Cardiac septum (tissue), 1 donor: ENCODE measurements at places on chromosomes 3 and 15. TPM values are rescaled to one million over a fixed set of nuclear protein-coding genes. Genes with fewer than 3 reads are reported as not detected.

GRCh38 chr3:66508461-66508860 lies 7.6 kb upstream of the LRIG1 start:
- no peak for DNase-seq

DNA sequence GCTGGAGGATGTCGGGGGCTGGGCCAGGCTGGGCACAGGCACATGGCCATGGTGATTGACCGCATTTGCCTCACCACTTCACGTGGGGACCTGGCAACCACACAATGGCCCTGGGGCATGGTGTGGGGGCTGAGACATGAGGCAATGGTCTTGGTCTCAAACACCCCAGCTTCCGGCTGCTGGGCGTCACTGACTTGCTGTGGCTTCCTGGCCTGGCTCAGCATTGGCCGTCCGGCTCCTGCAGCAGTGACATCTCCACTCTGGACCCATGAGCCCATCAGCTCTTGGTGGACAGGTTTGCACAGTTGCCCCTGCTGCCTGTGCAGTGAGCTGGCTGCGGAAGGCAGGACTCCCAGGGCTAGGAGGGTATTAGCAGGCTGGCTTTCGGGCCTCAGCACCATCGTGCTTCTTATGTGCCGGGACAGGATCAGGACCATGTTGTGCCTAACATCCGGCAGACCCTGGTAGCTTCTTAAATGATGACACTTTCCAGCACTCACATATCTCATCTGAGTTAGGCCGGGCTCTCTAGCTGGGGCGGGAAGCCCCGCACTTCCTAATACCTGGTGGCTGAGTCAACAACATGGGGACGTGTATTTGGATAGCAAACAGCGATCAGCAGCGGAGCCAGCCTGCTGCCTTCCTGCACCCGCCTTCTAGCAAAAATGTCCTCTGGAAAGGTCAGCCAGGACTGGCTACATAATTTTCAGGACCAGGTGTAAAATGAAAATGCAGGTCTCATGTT lies 34.1 kb downstream of the ZNF710 start:
- DNase-seq: peak; percentile 77

DNA sequence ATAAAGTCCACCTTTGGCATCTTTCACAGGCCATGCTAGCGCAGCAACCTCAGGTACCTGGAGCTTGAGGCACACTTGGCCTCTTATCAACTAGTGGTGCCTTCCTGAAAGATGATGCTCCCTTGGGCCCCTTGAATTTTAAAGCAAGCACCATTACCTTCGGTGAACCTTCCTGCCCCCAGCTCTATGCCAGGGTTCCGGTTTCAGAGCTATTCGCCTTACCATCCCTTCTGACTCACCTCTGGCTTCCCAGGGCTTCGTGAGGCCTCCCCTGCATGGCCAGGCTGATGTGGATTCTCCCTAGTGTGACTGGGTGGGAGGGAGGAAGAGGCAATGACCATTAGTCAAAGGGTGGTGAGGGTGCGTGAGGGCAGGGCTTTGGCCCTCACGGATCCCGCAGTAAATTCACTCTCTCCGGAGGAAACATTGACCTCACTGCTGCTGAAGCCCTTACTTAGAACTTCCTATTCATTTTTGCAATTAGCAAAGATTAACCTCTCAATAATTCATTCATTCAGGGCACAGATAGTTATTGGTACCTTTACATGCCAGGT lies 16.3 kb downstream of the BHLHE40 start:
- DNase-seq: no peak

DNA sequence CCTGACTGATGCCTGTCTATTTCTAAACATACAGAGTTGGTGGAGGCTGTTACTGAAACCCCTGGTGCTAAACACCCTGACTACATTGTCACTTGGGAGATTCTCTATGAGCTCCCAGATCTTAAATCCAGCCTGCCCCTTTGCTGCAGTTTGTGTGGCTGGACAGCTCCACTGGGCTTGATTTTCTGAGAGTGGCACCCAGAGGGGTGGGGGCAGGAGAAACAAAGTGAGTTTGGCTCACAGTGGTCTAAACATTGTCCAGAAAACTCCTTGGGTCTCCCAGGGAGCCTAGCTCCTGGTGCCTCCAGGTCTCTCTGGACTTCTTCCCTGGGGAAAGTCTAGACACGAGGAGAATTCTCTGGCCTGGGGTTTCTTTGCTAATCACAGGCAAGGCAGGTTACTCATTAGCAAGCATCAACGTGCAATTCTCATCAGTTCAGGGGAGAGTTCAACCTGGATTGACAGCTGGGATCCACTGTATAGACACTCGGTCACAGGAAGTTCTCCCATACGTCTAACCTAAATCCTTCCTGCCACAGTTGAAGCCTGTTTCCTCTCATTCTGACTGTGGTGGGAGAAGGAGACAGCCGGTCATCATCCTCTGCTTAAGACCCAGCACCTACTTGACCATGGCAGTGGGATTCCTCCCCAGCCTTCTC lies 7.1 kb upstream of the DLL4 start:
- DNase-seq: no peak

Gene FBXO40
- 147 TPM for total RNA-seq

Gene NANOGP8
- total RNA-seq: not detected

- DNase-seq: no peak
Measured at GRCh38 chr3:158738653-158739052, 6.4 kb upstream of the RARRES1 start.

Gene PML
- total RNA-seq: 24.6 TPM

Gene HIGD2B
- not detected for total RNA-seq

DNA sequence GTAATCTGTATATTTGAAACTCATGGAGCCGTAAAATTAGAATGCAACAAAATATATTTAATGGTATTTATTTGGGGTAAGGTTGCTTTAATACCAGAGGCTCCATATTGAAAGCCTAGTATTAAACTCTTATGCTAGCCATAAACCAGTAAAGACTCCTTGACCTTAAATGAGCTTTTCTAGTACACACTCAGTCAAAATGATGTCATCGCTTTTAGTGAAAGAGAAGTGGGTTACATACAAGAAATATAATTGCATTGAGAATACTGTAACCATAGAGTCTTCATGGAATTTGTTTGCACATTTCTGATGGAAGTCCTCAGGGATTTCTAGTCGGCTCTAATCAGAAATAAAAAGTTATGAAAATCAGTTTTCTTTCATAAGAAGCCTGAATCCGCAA lies 757.6 kb downstream of the GBE1 start:
- DNase-seq: no peak

Gene IL5RA
- 0.40 TPM for total RNA-seq

DNA sequence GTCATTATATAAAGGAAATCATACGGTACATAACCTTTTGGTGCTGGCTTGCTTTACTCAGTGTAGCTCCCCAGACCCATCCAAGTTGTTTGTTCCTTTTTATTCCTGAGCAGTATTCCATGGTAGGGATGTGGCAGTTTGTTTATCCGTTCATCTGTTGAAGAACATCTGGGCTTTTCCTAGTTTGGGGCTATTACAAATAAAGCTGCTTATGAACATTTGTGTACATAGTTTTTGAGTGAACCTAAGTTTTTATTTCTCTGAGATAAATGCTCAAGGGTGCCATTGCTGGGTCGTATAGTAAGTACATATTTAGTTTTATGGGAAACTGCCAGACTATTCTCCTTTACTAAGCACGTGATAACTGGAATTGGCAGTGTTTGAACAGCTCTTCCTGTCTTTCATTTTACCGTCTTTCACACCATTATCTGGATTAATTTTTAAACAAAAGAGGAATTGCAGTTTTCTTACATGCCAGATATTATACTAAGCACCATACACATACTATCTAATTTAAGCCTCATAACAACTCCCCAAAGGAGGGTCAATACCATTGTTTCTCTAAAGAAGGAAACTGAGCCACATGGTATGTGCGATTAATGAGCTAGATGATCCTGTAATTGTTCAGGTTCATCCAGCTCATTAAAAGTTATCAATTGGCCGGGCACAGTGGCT lies 85.6 kb downstream of the PTPRG start:
- DNase-seq: no peak

Gene DNAH1
- 4.2 TPM for total RNA-seq

GRCh38 chr3:166721466-166721865 lies 658.6 kb downstream of the ZBBX start:
- DNase-seq: no peak

Gene WNT7A
- total RNA-seq: not detected

Gene GALNT15
- 1.3 TPM for total RNA-seq

Gene CXCR6
- total RNA-seq: 0.32 TPM

DNA sequence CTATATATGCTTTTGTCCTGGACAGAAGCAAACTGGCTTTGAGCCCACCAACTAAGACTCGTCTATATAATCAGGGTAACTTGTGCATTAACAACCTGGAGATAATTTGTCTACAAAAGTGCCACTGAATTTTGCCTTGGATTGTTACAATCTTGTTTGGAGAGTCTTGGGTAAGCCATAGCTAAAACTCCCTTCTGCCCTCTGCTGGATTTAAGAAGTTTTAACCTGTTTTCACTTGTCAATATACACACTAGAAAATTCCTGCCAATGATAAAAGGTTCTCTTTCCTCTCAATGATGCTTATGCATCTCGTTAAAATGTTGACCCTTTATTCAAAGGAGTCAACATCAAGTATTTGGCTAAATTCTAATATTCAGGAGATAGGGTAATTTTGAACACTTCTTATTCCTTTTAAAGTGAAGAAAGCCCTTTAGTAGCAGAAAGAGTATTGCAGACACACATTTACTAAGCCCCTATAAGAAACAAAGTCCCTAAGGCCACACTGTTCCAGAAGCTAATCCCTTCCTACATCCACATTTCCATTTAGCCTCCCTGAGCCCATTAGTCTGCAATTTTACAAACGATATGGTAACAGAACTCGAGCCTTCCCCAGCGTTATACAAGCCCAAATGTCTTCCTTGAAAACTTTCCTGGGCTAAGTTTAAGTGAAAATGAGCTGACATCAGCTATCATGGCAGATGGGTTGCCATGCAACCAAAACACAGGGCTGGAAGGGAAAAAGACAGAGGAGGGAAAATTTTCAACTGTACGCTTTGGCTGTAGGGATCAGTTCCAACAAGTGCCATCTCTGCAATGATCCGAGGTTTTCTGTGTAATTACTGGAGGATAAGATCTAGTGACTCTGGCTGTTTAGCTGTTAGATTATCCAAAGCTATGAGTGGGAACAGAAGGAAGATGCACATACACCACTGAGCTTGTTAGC lies 75.9 kb upstream of the FGF12 start:
- no peak for DNase-seq

- DNase-seq: no peak
Measured at GRCh38 chr3:62950210-62950609, 75.0 kb upstream of the CADPS start.

Gene PLS1
- 0.81 TPM for total RNA-seq

- no peak for DNase-seq
Measured at GRCh38 chr3:41769106-41769505, 192.8 kb downstream of the ULK4 start.

GRCh38 chr3:195563317-195563716 lies 20.2 kb upstream of the PPP1R2 start:
- DNase-seq: no peak

DNA sequence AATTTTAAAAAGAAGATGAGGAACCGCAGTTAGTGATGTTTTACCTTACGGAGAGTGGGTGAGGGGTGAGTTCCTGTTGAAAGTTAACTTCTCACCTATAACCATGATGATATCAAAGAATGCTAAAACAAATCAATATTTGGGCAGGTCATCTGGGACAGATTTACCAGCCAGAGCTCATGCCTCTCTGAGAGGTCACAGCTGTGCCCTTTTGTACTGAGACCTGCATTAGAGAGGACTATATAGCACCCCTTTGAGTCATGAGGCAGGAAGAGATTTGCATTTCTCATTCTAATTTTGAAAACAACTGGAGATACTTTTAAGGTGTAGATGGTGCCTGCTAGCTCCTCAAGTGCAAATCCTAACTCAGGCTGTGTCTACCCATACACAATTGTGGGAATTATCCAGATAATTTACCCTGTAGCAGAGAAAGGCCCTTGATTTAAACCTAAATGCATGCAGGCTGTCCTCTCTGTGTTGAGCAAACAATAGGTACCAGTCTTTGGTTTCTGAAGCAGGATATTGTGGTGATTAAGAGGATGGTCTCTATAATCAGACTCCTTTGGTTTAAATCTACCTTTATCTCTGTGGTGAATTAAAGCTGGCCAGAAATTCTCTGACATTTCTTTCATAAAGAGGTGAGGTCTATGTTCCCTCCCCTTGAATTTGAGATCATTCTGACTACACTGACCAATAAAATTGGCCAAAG lies 5.8 kb upstream of the TM4SF4 start:
- no peak for DNase-seq

GRCh38 chr3:194034346-194035336 lies 101.3 kb upstream of the HES1 start:
- DNase-seq: no peak

DNA sequence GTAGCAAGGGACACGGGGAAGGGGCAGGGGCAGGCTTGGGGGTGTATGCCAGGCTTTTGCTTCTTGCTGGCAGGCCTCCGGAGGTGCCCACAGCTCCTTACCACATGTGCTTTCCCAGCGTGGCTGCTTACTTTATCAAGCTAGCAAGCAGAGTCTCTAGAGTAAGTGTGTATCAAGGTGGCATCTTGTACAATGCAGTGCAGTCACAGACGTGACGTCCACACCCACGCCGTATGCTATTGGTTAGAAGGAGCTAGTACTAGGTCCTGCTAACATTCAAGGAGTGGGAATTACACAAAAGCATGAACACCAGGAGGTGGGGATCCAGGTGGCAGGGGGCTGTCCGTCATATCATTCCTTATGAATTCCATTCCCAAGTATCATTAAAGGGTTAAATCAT lies 15.3 kb upstream of the AGBL1 start:
- no peak for DNase-seq

- DNase-seq: no peak
Measured at GRCh38 chr3:77147836-77148578, 108.1 kb downstream of the ROBO2 start.

DNA sequence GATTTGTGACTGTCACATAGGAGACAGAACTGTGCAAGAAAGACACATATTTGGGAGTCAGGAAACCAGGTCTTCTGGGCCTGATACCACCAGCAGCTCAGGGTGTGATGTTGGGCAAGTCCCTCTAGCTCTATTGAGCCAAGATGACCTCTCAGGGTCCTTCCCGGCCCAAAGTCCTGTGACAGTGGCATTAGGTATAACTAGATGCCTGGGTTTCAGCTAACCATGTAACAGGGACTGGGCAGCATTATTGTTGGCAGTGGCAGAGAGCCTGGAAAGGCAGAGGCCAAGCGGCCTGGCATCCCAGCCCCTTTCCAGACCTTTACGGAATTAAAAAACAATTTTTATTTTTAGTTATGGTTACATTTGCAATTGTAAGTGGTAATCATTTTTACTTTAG lies 10.4 kb downstream of the LIMD1 start:
- no peak for DNase-seq

Gene PLA2G4B
- total RNA-seq: 3.4 TPM

Gene PLIN1
- 3.9 TPM for total RNA-seq

- DNase-seq: no peak
Measured at GRCh38 chr3:143753006-143753405, 95.3 kb downstream of the SLC9A9 start.

DNA sequence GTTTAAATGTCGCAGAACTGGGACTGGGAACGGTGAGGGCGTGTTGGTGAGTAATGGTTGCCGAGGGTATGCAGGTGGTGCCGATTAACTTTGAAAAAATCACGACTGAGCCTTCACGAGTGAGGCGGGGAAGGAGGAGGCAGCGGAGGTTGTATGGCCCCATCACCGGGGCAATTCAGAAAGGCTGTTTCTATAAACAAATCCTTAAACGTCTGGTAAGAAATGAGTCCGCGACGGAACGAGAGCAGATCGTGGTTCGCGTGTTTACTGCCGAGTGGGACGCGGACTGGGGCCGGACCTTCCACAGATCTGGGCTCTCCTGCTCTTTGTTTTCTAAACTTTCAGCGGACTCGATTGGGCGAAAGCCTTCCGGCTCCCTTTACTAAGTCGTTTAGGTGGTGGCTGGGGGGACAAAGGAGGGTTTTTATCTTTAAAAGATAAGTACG lies 2.7 kb downstream of the IGF1R start:
- no peak for DNase-seq
